ENCODE measurements at places on chromosomes 1 and 21.

DNA sequence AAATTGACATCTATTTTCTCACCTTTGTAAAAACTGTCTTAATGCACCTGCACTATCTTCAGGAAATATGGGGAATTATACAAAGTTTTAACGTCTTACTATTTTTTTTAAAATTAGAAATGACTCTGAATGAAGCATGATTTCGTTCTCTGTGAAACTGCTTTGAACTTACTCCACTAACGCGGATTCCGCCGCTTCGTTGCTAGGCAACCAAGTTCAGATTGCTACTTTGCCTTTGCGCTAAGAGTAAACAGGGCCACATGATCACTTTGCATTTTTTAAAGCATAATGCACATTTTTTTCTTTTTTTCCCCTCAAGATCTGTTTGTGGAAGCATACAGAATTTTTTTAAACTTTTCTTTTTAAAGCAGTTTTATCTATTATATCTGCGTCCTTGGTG is 690.5 kb downstream of the BRINP3 start:
- no peak for DNase-seq

- DNase-seq: no peak
Observed at GRCh38 chr1:19532519-19532918, 47.2 kb upstream of the CAPZB start.

DNA sequence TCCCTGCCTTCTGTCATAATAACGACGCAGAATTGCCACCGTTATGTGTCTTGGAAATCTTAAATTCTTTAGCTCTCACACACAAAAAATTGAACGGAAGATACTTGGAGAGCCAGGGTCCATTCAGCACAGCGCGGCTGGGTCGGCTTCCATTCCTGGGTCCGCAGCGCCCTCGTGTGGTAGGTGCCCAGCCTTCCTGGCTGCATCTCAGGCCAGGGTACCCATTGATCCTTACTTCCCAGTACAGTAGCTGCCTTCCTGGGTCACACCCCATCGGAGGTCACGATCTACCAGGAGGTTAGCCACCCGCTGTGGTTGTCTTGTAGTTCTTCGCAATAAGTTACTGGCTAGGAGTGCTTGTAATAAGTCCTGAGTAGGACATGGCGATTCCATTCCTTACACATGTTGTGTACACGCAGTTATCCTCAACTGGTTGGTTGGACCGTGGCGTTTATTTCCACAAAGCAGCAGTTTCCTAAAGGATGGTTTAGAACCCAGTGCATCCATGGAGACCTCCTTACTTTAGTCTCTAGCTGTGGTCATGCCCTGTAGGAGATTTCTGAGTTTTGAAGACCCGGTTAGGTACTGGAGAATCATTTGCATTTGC is 9.9 kb upstream of the MTARC1 start:
- DNase-seq: peak; percentile 83

DNA sequence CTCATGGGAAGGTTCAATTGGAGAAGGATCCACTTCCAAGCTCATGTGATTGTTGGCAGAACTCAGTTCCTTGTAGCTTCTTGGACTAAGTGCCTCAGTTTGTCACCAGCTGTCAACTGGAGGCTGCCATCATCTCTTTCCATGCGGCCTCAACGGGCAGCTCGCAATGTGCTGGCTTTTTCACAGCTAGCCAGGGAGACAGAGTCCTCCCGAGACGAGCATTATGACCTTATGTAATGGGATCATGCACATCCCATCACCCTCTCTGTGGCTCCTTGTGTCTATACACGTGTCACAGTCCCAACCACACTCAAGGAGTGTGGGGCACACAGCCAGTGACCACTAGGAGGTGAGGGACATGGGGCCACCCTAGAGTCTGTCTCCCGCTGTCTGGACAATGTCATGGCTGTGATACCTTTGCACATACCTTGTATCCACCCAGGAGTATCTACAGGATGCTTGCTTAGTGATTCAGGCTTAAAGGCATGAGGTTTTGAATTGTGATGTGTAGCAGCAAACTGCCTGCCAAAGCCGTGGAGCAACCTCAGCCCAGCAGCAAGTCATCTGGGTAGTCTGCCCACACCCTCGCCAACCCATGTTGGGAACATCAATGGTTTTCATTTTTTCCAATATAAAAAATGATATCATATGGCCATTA is 3.9 kb upstream of the KRTAP10-6 start:
- DNase-seq: no peak

DNA sequence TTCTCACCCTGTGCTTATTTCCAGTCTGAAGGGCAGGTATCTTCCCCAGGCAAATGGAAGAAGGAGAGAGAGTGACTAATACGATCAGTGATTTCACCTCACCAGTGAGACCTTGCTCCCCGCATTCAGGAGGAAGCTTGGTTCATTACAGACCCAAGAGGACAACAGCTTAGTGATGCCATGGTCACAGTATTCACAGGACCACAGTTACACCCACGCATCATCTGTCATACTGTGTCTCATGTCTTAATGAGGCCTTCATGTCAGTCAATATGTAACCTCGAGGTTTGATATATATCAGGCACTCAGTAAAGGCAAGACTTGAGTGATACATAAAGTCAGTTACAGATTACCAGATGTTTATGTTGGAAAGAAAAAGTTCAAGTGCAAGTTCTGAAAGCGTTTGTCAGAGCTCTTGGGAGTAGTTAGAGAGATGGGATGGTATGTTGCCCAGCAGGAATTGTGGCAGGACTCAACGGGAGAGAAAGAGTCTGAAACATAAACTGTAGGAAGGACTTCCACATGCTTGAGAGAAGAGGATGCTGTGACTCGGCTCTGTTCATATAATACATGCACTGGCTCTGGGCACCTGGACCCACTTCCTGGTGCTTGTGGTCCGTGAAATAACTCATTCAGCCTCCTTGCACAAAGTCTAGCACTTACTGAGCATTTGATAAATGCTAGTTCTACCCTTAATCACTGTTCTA is 33.3 kb downstream of the GNPAT start:
- peak; percentile 34 for DNase-seq

- no peak for DNase-seq
Observed at GRCh38 chr1:205450448-205450847, 5.4 kb downstream of the BLACAT1 start.

- no peak for DNase-seq
Observed at GRCh38 chr1:225462714-225463574, 35.1 kb upstream of the LBR start.

GRCh38 chr1:8497210-8497819 is 179.4 kb downstream of the SLC45A1 start:
- DNase-seq: no peak

- DNase-seq: no peak
Observed at GRCh38 chr1:151854658-151855057, 1.1 kb upstream of the THEM5 start.

DNA sequence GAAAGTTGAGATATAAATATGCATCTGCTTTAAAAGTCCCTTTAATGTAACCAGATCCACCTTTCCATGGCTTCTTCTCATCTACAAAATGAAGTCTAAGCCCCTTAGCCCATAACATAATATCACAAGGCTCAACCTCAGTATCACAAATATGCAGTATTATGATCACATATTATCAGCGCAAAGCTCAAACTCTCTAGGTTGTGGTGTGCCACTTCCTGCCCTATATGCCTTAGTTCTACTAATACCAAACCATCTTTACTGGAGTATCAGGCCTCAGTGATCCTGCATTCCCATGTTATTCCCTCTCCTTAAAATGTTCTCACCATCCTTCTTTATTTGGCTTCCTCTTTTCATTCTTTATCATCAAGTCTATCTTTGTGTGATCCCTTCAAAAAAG is 301.8 kb downstream of the NEGR1 start:
- no peak for DNase-seq

GRCh38 chr21:38352536-38353219 is 95.9 kb downstream of the KCNJ15 start:
- DNase-seq: peak; percentile 66

DNA sequence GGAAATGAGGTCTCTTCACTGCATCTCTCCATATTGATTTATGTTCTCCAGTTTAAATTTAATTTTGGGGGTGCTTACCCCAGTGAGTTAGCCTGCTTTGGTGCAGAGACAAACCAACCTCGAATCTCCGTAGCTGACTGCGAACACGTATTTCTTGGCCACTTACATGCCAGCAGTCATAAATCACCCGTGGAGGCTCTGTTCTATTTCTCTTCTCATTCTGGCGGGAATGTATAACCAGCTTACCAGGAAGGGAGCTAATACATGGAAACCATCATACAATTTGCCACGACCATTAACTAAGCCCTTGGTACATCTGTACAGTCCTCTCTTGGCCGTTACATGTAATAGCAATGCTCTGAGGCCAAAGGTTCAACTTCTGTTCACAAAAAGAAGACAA is 148.0 kb downstream of the PLA2G4A start:
- DNase-seq: no peak

- DNase-seq: no peak
Observed at GRCh38 chr21:44603911-44604310, 3.5 kb downstream of the KRTAP10-7 start.

GRCh38 chr1:28199328-28200233 is 23.1 kb upstream of the PTAFR start:
- peak; percentile 70 for DNase-seq

DNA sequence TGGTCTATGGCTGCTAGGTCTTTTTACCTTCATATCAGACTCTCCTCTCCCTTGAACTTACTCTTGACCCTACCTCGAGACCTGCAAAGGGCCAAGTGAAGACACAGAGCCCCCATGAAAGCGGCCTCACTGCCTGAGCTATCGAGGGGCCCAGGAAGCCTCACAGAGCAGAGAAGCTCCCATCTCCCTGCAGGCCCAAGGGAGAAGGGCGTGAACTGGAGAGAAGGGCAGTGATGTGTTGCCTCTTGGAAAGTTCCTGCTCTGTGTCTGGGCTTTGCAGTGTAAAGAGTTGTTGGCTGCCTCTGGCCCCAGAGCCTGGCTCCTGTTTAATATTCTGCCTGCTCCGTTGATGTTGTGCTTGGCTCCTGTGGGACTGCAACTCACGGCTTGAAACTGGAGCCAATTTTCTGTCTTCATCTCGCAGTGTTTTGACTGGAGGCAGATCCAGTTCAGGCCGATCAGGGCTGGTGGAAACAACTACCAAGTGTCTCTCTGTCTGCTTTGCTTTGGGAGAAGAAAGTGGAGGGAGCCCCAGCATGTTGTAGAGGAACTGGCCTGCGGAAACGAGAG is 4.3 kb downstream of the SERTAD4 start:
- no peak for DNase-seq

DNA sequence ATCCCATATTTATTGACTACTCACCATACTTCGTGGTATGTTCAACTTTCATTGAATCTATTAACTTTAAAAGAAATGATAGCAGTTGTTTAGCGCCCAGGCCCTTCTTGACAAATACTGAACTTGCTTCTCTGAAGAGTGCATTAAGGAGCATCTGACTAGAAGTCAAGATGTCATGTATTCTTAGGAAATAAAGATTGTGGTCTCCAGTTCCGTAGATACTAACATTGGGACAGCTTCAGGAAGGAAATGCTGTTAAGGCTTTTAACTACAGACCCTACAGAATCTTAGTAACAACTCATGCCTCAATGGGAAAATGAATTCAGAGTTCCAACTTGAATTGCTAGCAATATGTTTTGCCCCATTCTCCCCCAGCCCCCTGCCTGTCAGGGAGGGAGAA is 14.8 kb downstream of the LYST start:
- no peak for DNase-seq

DNA sequence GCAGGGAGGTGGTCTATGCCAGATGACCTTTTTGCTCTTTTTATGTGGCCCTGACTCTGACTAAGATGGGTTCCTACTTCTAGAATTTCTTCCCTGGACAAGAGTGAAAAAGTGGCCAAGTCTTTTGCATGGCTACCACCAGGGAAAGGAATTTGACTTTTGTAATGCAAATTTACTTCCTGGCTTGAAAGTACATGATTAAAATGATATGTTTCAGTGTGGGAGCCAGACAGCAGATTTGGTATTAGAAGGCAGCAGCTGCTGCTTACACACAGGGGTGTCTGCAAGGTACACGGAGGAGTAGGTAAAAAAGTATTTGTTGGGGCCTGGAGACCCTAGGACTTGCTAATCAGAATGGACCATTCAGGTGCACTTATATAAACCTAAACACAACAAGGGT is 78.4 kb downstream of the KCND3 start:
- DNase-seq: no peak

- no peak for DNase-seq
Observed at GRCh38 chr1:4564051-4564450, 90.4 kb upstream of the AJAP1 start.

GRCh38 chr1:47724432-47724999 is 272.7 kb downstream of the TRABD2B start:
- DNase-seq: no peak

- DNase-seq: no peak
Observed at GRCh38 chr1:215220346-215220745, 137.8 kb downstream of the KCNK2 start.

GRCh38 chr1:194268839-194269238 is 1082.4 kb upstream of the B3GALT2 start:
- no peak for DNase-seq

- DNase-seq: no peak
Observed at GRCh38 chr1:107673006-107673405, 292.0 kb downstream of the VAV3 start.

DNA sequence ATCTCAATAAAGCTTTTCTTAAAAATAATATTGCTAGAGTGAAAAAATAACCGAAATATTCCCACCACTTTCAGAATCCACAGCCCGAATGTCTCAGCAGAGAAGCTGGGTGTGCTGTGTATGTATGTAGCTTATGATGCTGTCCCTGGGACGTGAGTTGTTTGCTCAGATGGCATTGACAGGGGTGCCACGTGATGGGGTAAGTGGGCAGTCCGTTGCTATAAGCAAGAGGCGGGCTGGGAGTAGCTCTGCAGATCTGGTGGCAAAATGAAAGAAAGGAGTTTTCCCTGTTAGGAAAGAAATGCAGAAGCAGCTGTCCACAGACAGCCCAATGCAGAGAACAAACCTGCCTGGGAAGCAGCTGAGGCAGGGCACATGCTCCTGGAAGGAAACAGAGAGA is 3.8 kb upstream of the FAM20B start:
- DNase-seq: no peak

GRCh38 chr21:44761747-44762208 is 39.8 kb downstream of the UBE2G2 start:
- no peak for DNase-seq

DNA sequence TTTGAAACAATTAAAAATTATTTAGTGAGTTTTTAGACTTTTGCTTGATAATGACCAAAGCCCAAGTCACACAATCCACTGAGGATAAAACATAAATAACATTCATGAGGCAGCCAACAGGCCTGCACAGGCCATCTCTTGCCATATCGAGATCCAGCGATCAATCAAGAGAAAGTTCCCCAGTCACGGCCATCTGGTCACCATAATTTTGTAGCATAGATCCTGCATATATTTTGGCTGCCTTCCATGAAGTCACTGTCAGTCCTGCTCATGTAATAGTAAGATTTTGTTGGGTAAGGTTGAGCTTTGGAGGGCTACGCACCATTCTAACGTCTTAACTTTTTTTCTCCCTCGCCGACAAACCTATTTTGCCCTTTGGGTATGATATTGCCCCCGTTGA is 17.5 kb downstream of the KPNA6 start:
- DNase-seq: no peak

- DNase-seq: no peak
Observed at GRCh38 chr1:71583756-71584155, 502.9 kb upstream of the ZRANB2 start.

- DNase-seq: no peak
Observed at GRCh38 chr1:96598416-96599168, 123.0 kb upstream of the PTBP2 start.

All from stimulated activated CD4-positive, alpha-beta T cell treated with anti-CD3 and anti-CD28 coated beads, Interleukin-15, amount 100 ng/mL, for 24 hours (primary cell).